ENCODE measurements at places on chromosomes 13 and 19.

DNA sequence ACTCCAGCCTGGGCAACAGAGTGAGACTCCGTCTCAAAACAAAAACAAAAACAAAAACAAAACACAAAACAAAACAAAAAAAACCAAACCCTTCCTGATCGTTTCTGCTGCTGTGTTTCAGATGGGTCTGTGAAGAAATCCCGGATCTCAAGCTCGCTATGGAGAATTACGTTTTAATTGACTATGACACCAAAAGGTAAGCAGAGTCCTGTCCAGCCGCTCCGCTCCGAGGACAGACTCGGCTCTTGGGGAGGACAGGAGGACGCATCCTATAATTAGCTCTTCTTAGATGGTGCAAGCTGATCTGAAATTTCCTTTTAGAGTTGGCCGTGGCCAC lies 22.0 kb downstream of the DOT1L start:
- no peak for DNase-seq

DNA sequence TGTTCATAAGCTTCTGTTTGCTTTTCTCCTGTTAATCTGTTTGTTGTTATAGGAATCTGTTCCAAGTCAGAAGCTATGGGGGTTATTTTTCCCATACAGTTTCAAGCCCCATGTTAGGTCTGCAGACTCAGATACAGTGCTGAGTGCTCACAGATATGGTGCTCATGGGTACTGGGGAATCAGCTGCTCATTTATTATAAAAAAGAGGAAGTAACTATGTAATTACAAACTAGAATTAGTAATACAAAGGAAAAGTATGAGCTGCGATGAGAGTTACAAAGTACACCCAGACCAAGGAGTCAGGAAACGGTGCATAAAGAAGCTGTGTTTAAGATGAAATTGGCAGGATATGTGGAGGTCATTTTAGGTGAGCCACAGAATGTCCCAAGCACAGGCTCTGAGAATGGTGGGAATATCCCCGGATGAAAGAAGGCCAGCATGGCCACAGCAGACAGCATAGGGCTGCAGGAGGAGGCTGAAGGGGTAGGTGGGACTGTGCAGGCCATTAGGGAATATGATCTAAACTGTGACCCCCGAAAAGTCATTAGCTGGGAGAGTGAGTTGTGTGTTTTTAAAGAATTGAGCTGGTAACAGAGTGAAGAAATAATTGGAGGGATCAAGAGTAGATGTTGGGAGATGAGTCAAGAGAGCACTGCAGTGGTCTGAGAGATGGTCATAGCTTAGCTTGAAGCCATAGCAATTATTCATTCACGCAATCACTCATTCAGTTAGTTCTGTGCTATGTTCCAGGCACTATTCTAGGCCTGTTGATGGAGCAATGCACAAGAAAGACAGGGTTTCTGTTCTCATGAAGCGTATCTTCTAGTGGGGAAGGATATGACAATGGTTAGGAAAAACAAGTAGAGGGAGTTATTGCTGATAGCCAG lies 177.4 kb upstream of the UBL3 start:
- DNase-seq, result no peak

DNA sequence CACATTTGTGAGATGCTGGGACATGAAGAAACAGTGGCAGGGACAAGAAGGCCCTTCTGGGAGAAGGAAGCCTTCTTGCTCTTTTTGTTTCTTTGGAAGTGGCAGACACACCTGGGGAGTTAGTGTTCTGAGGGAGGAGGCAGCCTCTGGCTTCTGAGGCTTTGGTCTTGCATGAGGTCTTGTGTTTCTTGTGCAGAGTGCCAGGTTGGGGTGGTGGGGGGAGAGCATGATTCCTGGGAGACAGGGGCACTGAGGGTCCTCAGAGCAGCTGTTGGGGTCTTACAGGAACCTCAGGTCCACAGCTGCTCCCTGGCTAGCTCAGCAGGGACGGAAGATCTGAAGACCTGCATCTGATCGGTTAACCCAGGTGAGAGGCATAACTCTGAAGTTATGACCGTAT lies 167.5 kb upstream of the ZNF536 start:
- DNase-seq, result no peak

DNA sequence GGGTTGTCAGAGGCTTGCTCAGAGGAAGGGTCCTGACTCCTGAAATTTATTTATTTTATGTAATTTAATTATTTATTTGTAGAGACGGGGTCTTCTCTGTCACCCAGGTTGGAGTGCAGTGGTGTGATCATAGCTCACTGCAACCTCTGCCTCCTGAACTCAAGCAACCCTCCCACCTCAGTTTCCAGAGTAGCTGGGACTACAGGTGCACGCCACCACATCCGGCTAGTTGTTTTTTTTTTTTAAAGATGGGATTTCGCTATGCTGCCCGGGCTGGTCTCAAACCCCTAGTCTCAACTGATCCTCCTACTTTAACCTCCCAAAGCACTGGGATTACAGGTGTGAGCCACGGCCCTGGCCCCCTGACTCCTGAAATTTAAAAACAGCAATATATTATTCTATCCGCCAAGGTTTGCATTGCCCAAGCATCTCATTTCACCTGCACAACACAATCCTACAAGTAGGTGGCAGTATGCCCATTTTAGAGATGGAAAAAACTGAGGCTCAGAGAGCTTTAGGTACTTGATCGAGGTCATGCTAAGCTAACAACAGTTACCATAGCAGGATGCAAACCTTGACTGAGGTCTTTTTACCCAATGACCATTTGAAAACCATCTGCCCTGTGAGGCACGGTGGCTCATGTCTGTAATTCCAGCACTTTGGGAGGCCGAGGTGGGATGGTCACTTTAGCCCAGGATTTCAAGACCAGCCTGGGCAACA lies 18.1 kb downstream of the ARHGEF18 start:
- peak; percentile 58 for DNase-seq

- DNase-seq, result peak; percentile 85
Observed at GRCh38 chr19:57559404-57560025, at the start of gene ZNF550. Gene ZNF550 (minus strand): TSS chr19:57559863. CDS start chr19:57559682, 181 bp downstream.

DNA sequence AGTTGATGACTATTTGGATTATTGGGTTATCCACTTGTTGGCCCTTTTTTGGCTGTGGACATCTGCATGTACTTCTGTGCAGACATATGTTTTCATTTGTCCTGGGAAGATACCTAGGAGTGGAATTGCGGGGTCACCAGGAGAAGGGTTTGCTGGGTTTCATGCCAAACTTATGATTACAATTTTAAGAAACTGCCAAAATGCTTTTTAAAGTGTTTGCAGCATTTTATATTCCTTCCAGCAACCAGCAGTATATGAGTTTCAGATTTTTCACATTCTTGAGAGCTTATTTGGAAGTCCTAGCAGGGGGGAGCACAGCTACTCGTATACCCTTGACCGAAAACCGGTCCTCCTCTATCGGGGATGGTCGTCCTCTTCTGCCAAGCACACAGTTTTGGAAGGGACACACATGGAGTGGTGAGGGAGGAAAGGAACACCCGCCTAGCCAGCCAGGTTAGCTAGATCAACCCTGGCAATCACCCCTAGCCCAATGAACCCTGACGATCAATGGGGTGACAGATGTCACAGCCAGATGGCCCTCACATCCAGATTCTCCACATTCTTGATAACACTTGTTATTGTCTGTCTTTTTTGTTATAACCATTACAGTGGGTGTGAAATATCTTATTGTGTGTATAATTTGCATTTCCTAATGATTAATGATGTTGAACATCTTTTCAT lies 26.7 kb upstream of the RNF113B start:
- no peak for DNase-seq

GRCh38 chr13:104766319-104766718 lies 1700.1 kb upstream of the SLC10A2 start:
- DNase-seq, result no peak

DNA sequence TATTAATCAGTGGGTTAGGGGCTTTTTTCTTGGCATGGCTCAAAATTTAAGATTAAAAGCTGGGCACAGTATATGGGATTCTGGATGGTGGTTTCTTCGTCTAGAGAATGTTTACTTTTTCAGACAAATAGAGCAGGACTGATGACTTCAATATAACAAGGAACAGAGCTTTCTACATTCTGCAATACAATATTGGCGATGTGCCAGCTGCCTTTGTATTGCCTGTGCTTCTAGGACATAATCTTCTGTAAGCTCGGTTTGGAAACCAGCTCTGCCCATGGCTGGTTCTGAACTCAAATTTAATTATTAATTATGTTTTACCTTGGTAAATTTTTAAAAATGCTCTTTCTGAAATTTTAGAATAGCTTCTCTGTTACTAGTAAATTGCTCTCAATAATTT lies 139.1 kb upstream of the TRPC4 start:
- no peak for DNase-seq

DNA sequence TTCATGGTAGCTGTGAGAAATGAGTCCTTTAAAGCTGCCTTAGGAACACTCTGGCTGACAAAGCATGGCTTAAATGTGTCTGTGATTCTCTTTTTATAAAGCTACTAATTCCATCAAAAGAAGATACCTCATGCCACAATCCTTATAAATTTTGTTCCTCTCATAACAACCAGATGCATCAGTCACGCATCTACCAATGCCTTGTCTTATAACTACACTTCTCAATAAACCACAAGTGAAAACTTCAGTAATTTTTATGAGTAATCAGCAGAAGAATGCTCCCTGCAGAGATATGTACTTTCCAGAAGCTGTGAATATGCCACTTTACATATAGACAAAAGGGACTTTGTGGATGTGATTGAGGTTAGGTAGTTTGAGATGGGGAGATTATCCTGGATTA lies 147.8 kb downstream of the SUCLA2 start:
- no peak for DNase-seq

DNA sequence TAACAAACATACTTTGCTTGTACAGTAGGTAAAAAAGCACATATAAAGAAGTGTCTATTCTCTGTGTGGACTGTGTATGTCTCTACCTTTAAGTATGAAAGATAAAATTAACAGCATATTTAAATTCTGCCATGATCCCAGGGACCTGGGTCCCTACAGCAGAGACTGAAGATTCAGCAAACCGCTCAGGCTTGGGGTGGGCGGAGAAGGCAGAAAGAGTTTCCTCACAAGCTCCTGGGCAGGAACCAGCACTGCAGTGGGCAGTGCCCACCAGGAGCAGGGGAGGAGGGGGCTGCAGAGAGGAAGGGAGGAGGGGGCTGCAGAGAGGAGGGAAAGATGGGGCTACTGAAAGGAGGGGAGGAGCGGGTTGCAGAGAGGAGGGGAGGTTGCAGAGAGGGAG lies 44.6 kb upstream of the GRTP1 start:
- DNase-seq, result no peak

- no peak for DNase-seq
Observed at GRCh38 chr13:46666727-46667456, 113.9 kb downstream of the LRCH1 start.

GRCh38 chr19:33448159-33448516 lies 73.5 kb downstream of the PEPD start:
- no peak for DNase-seq

GRCh38 chr13:34201050-34201913 lies 383.3 kb downstream of the RFC3 start:
- DNase-seq, result no peak

GRCh38 chr19:1452802-1453524 lies 3.0 kb downstream of the APC2 start:
- no peak for DNase-seq

GRCh38 chr13:30615481-30615865 lies 2.2 kb upstream of the USPL1 start:
- no peak for DNase-seq

DNA sequence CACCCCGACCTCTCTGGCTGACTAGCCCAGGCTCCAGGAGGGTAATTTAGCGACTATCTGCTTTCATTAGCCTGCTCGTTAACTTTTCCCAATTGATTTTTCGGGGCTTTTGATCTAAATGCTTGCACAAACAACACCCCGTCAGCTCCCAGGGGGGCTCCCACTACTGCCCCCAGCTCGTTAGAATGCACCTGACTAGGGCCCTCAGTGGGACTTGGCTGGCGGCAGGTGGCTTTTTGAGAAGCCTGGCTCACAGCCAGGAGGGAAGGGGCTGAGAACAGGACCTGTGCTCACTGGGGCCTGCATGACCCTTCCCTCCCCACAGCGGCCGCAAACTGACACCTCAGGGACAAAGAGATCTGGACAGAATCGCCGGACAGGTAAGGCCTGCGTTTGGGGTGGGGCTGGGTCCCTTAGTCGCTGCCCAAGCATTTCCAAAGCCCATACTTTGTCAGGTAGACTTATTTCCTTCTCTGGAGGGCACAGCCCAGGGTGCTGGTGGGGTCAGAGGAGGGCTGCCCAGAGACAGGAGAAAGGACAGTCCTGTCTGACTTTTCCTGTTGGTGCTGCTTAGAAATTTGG lies 7.6 kb upstream of the CD79A start:
- DNase-seq, result no peak

Data from HL-60 (cell line).